ENCODE measurements at places on chromosomes 5 and 9.

DNA sequence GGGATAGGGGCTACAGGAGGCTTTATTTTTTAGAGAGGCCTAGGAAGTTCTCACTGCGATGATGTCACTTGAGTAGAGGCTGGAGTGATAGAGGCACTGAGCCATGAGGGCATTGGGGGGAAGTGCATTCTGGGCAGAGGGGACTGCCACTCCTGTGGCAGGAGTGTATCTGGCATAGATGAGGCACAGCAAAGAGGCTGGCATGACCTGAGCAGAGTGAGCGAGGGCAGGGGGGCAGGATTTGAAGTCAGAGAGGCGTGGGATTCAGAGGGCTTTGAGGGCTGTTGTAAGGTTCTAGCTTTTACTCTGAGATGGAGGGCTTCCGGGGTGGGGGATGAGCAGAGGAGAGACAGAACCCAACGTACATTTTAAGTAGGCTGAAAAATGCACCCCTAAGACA, 91.9 kb upstream of the SH3PXD2B start:
- no peak for DNase-seq

- DNase-seq, result no peak
Measured at GRCh38 chr9:76812591-76812990, 48.4 kb downstream of the PCA3 start.

DNA sequence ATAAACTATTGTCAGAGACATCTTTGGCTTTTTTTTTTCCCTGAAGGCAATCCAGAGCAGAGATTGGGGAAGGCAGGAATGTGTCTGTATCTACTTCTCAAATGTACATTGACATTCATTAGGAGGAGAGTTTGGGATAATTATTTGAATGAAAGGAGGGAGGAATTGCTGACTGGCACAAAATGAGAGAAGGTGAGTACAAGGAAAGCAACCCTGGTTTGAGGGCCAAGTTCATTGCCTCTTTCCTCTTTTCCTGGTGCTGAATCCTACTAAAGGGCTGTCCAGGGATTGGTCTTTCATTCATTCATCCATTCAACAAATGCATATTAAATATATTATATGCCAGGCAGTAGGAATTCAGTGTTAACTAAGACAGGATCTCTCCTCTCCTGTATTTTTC, 18.8 kb upstream of the ANKHD1 start:
- no peak for DNase-seq

DNA sequence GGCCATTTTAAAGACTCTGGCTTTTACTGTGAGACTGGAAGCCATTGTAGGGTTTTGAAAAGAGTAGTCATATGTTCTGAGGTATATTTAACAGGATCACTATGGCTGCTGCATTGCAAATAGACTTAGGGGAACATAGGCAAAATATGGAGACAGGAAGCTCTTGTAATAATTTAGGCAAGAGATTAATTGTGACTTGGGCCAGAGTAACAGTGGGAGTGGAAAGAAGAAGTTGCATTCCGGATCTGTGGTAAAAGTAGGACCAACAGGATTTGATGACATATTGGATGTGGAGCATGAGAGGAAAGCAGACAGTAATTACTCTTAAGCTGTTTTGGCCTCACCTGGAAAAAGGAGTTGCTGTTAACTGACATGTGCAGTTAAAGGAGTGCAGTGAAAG, 85.6 kb downstream of the SMIM15 start:
- no peak for DNase-seq

- peak; percentile 23 for DNase-seq
Measured at GRCh38 chr5:79143684-79144379, 32.2 kb downstream of the BHMT start.

GRCh38 chr5:119631660-119632059, 2.3 kb downstream of the FAM170A start:
- DNase-seq, result no peak
